ENCODE measurements at places on chromosomes 4 and X.

DNA sequence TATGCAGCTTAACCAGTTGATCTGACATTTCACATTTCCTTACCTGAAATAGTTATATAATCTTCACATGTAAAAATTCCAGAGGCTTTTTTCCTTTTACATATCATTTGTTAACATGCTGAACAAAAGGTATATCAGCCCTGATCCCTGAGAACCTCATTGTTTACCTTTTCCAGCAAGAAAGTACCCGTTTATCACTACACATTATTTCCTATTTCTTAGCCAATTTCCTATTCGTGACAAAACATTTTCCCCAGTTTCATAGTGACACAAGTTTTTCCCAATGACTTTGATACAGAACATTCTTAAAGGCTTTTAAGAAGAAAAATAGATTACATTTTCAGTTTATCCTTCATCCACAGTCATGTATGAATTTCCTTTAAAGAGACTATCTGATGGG, 86.6 kb upstream of the DKK2 start:
- DNase-seq = no peak

- no peak for DNase-seq
Measured at GRCh38 chr4:79370026-79370425, 38.0 kb downstream of the GK2 start.

DNA sequence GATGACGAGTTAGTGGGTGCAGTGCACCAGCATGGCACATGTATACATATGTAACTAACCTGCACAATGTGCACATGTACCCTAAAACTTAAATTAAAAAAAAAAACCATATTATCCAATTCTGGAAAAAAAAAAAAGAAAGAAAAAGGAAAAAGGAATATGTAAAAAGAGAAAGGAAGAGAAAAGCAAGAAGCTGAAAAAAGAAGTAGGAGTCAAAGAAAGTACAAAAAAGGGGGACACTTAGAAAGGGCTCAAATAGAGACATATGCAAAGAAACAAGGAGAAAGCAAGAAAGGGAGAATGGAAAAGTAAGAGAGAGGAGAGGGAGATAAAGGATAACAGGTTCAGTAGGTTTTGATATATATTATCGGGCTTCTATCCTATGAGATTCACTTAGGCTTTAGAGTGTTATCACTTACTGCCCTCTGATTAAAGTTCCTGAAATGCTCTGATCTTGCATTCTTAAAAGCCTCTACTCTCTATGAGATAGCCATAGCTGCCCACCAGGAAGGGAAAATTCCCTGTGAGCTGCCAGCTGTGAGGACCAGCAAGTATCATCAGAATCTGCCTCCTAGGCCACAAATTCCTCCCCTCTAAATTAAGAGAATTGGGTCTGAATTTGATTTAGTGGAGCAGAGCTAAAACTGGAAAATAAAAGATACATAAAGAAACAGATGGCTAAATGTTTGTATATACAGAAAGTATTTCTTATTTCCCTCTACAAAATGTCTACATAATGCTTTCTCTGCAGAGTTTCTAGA, 95.2 kb downstream of the AMMECR1 start:
- no peak for DNase-seq

GRCh38 chr4:47274901-47275300, 188.6 kb downstream of the COMMD8 start:
- no peak for DNase-seq

GRCh38 chrX:123088331-123088730, 95.7 kb upstream of the GRIA3 start:
- no peak for DNase-seq

GRCh38 chr4:93732509-93732908, 96.0 kb upstream of the ATOH1 start:
- DNase-seq = no peak

DNA sequence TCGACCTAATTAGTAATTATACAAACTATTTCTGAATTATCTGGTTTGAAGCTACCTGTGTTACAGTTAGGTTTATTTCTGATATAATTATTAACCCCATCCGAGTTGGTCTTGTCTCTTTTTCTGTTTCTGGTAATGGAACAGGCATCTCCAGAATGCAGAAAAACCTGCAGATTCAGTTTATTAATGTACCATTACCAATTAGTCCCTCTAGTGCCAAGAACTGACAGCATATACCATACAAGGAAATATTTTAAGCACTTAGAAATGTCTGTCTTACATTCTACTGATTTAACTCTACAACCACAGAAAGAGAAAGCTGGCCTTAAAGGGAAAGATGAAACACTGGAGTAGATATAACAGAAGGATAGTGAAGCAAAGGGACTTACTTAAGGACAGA, 570.6 kb downstream of the CENPC start:
- no peak for DNase-seq

DNA sequence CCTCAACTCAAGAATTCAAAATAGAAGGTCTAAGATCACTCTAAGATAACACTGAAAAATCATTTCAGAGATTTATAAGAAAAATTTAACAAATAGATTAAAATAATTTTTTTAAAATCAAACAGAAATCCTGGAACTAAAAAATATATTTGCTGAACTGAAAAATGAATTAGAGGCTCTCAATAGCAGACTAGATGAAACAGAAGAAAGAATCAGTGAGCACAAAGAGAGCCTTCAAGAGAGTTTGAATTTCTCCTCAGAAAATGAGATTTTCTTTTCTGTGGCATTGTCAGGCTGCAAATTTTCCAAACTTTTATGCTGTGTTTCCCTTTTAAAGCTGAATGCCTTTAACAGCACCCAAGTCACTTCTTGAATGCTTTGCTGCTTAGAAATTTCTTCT, 335.0 kb upstream of the SLC7A11 start:
- no peak for DNase-seq

GRCh38 chrX:129649268-129650182, 5.2 kb downstream of the APLN start:
- DNase-seq = no peak

- peak; percentile 60 for DNase-seq
Measured at GRCh38 chr4:59818656-59819055, 1381.5 kb upstream of the ADGRL3 start.

DNA sequence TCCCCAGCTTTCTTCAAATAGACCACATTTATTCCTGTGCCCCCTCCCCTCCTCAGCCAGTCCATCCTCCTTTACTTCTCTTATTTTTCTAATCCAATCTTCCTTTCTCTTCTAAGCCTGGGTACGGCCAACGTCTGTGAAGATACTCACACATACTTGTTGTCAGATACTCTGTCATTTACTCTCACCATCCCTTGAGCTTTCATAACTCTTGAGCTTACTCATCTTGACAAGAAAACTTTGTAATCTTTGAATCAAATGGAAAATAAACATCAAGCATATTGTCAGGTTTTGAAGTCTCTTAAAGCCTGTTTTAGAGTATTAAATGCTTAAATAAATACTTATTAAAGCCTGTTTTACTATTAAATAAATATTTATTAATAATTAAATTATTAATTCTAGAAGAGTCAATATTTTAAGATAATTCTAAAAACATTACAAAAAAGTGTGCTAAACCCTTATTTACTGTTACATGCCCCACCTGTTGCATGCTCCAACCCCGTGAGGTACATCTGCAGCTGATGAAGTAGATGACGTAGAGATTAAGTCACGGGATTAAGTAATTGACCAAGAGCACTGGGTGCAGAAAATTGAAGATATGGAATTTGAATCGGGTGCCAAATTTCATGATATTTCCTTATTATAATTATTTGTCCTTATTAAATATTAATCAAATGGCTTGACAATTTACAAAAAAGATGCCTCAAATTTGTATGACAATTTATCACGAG, 1.5 kb upstream of the TRIML2 start:
- DNase-seq = no peak

DNA sequence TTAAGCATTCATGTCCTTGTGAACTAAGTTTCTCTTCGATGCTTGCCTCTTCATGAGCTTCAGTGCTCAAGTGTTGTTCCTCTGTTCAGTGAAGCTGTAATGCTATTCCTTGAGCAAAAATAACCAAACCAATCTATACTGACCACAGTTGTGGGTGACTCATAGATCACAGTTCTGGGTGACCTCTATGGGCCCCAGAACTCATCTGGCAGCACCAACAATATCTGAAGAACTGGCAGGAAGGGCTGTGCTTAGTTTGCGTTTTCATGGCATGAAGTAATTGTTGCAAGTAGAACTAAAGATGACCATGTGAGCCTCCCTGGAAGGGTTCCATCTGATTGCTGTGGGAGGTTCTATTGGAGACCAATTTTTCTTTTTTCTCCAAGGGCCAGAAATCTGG, 106.2 kb downstream of the CCNG2 start:
- DNase-seq = no peak

DNA sequence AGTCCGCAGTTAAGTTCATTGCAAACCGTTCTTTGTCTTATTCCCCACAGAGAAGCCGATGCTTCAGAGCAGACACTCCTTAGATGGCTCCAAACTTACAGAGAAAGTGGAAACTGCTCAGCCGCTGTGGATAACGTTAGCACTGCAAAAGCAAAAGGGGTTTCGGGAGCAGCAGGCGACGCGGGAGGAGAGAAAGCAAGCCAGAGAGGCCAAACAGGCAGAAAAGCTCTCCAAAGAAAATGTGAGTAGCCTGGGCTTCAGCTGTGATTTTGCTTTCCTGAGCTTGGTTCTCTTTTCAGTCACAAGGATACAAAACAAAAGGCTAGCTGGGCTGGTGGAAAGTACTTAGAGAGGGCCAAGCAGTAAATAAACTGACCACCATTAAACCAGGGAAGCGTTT, 64.0 kb downstream of the AASDH start:
- DNase-seq = no peak

DNA sequence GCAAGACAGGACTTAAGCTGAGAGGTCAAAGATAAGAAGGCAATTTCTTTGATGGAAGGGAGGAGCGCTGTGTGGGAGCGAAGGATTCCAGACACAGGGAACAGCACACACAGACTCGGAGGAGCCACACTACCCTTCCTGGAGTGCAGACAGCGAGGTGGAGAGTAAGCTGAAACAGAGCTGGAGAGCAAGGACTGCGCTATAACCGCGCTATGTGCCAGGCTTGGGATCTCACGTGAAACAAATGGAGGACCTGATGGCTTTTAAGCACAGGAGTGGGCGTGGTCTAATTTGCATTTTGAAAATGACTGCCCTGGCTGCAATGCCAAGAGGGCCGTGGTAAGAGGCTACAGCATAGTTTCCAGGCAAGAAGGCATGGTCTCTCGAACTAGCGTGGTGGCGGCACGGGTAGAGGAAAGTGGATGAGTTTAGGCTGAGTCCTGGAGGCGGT, 113.9 kb upstream of the SORBS2 start:
- DNase-seq = no peak

- DNase-seq = no peak
Measured at GRCh38 chr4:140291259-140291658, 82.2 kb upstream of the SCOC start.

DNA sequence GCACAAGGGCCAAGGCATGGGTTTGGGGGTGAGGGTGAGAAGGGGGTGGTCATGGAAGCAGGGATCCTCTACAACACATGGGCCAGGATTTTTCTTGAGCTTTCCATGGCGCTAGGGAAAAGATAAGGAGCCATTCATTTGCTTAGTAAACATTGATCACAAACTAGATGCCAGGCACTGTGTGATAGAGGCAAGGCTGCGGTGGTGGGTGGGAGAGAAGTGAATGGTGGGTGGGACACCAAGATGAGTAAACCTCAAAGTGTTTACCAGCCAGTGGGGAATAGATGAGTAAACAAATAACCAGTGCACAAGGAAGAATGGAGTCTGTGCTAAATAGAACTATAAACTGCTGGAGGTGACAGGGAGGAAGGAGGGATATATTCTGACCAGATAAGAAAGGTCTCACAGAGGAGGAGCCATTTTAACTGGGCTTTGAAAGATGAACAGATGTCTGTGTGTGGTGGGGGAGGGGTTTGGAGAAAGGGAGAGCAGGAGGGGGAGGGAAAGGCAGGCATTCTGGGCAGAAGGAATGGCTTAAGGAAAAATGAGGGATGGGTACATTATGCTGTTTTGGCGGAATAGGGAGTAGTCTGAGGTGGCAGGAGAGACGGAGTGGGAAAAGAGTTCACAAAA, 48.0 kb upstream of the LAS1L start:
- DNase-seq = no peak

- DNase-seq = no peak
Measured at GRCh38 chr4:15659768-15660570, 4.8 kb upstream of the FBXL5 start.

- DNase-seq = no peak
Measured at GRCh38 chr4:26135331-26135730, 185.5 kb upstream of the RBPJ start.

DNA sequence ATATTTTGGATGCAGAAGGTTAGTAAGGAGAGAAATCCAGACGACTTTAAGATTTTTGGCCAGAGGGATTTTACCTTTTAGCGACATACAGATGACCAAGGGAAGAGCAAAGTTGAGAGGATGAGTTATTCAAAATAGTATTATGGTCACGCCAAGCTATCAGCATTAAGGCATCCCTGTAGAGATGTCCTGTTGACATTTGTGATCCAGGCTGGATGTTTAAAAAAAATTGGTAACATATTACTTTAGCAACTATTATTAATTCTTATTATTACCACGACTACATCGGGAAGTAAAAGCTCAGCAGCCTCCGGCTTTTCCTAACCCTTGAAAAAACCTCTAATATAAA, 562 bp upstream of the OSTC start:
- DNase-seq = no peak

GRCh38 chr4:22458098-22458497, 57.8 kb downstream of the ADGRA3 start:
- no peak for DNase-seq

DNA sequence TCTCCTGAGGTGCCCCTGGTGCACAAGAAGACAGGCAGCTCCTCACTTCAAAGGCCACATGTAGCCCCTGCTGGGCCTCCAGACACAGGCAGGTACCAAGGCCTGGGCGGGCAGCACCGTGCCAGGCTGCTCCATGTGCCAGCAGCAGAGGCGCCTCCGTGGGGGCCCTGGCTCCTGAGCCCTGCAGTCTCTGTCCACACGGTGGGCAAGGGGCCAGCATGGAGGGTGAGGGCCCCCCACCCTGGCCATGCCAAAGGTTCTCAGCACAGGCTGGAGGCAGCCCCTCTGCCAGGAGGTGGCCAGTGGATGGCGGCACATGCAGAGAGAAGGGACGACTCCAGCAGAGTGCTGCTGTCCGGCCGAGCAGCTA, 72.6 kb downstream of the FAM53A start:
- DNase-seq = no peak

DNA sequence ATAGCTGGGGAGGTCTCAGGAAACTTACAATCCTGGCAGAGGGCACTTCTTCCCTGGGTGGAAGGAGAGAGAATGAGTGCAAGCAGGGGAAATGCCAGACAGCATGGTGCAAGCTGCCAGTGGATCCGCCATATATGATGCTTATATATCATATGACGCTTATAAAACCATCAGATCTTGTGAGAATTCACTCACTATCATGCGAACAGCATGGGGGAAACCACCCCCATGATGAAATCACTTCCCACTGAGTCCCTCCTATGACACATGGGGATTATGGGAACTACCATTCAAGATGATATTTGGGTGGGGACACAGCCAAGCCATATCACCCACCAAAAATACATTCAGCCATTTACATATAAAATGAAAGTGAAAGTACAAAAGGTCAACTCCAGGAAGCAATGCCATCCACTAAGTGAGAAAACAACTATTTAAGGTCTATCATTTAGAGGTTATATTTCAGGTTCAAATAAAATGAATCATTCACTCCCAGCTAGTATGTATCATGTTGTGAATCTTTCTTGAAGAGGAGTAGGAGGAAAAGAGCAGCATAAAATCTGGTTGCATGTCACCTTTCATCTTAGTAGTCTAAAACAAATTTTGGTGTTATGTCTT, 20.3 kb upstream of the DYNLT3 start:
- DNase-seq = no peak

- no peak for DNase-seq
Measured at GRCh38 chrX:42691196-42691595, 86.8 kb downstream of the PPP1R2C start.

- DNase-seq = no peak
Measured at GRCh38 chr4:113584407-113585150, 177.0 kb downstream of the CAMK2D start.

GRCh38 chrX:17298564-17298963, 76.4 kb upstream of the NHS start:
- DNase-seq = no peak
